ENCODE measurements at places on chromosomes 7 and 10.

GRCh38 chr10:109962247-109962646 lies 38.9 kb upstream of the XPNPEP1 start:
- no peak for DNase-seq

GRCh38 chr10:130989670-130990232 lies 321.8 kb downstream of the TCERG1L start:
- DNase-seq, result no peak

GRCh38 chr7:130273081-130273932 lies 6.6 kb downstream of the CPA2 start:
- no peak for DNase-seq

DNA sequence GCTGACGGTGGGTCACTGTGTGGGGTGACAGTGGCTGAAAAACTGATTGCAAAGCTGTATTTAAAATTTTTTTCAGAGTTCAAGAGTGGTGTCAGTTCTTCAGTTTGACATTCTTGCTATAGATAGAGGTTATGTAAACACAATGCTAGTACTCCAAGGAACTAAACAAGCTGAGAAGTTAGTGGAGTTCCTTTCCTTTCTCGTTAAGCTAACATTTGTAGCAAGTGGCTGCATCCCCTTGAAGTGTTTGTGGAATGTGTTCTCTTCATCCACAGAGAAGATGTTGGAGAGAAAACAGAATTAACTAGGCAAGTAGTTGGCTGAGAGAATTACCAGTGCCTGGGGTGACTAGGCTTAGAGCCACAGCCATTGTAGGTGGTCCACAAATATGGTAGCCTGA lies 15.8 kb downstream of the CCNY start:
- no peak for DNase-seq

- DNase-seq, result no peak
These were observed 228.1 kb downstream of the WDR11 start for GRCh38 chr10:121079226-121079625.

DNA sequence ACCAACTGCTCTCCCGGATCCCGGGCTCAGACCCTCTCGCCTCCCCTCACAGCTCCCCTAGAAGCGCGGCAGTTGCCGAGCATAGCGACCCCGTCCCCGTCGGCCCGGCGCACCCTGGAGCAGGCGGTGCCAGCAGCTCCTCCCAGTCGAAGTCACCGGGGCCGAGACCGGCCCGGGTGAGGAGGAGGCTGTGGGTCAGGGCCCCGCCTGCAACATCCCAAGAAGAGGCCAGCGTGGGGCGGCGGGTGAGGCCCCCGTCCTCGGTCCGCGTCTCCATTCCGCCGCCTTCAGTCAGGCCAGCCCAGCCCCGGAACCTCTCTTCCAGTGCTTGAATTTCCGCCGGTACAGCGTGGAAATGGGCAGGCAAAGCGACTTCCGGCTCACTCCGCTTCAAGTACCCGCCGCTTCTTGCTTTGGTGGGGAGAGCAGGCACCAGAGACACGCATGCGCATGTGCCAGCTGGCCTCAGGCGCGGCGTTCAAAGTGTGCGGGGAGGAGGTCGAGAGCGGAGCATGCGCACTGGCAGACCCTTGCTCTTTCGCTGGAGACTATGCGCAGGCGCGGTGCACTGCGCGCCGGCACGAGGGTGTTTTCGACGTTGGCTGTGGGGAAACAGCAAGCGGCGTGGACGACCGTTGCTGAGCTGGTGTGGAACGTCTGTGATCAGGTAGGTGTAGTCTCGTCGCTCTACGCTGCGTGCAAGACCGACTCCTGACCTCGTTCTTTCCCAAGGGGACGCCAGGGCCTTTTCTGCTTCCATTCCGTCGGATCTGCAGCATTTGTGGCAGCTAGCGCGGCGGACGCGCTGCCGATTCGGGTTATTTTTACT lies at the start of gene C10orf88:
Gene C10orf88, minus strand, starts transcription at position 326 of the 829 bp plus-strand sequence. Its CDS starts 49 bp downstream, at position 277.
- DNase-seq, result peak; percentile 97

- DNase-seq, result no peak
These were observed 38.4 kb downstream of the ZNF518A start for GRCh38 chr10:96168546-96168945.

DNA sequence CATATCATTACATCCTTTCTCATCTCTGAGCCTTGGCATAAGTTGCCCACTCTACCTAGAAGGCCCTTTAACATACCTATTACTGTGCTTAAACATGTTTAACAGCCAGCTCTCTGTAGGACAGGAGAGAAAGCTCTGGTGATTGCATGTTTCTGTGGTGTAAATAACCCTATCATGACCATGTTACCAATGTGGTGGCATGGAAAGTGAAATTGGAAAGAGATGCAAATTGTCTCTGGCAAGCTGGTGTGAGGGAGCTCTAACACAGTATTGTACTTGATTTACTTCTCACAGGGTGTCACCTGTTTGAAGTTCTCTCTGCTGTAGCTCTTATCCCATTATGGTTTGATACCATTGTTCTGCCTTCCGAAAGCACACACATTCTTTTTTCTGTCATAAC lies 231.8 kb upstream of the DKK1 start:
- no peak for DNase-seq

GRCh38 chr7:67484244-67484751 lies 487.7 kb downstream of the TYW1 start:
- no peak for DNase-seq

DNA sequence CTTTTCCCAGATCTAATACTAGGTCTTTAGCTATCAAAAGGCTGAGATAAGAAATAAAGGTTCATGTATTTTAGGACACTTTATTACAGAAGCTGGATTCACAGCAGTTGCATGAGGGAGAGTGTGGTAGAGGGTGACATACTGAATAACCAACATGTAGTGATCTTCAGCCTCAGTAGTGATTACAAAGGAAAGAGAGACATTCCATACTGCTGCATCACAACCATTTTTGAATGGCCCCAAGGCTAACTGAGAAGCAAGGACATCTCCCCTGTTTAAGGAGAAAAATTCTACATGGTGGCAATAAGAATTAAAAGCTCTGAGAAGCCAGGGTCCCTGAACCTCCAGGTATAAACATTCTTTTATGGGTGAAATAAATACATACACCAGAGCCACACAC lies 35.3 kb downstream of the COG5 start:
- DNase-seq, result no peak

GRCh38 chr10:36779238-36779846 lies 346.1 kb upstream of the ANKRD30A start:
- no peak for DNase-seq

DNA sequence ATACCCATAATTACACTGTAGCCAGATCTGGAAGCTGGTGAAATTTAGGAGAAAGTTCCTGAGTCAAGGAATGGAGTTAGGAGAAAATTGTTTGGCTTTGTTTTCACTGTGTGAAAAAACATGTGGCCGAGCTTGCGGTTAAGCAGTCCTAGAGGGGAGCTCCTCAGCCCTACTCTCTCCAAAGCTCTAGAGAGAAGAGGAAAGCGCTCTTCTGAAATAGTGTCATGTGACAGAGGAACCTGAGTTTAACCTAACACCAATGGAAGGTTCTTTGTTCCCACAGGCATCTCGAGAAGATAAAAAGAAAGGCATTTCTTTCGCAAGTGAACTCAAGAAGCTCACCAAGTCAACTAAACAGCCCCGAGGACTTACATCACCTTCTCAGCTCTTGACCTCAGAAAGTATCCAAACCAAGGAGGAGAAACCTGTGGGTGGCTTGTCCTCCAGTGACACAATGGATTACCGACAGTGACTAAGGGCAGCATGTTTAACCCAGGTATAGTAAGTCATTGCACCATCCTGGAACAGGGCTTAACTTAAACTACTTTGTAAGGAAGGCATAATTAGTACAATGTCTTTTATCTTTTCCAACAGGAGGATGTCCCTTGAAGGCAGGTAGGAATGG lies 38.0 kb downstream of the NOC3L start:
- DNase-seq, result no peak

GRCh38 chr10:92573091-92573797 lies 649 bp downstream of the IDE start:
- peak; percentile 29 for DNase-seq
